Germinal center (tissue), 1 donor: ENCODE measurements at places on chromosomes 11 and 22.

DNA sequence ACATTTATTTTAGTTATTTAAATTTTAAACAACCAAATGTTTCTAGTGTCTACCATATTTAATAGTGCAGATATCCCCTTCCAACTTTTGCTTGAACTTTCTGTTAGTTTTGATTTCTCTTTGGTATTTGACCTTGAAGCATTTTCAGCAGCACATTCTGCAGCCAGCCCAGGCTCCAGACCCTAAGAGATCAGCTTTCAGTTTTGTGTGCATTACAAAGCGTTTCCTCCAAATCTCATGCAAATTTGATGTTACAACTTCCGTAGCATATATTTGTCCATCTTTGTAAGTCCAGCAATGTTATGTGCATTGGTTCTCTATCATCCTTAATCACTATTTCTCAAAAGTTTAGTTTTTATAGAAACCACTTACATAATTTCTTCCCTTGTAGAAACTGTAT lies 14.6 kb upstream of the SERGEF start:
- DNase-seq: no peak

DNA sequence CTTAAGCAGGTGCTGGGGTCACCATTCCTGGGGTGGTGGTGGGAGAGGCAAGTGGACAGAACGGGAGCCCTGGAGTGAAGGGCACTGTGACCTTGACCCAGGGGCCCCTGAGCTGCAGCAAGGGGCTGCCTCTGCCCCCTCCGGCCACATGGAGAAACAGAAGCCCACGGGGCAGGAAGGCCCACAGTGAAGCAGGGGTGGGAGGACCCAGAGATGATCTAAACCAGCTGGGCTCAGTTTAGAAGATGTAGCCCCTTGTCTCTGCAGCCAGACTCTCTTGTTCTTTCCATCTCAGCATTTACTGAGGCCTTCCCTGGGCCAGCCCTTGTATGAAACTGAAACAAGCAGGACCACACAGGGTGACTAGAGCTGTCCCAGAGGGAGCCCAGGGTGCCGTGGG lies 30.5 kb downstream of the WNT11 start:
- no peak for DNase-seq

GRCh38 chr22:21450320-21450831 lies 16.8 kb upstream of the TMEM191C start:
- DNase-seq: no peak

- no peak for DNase-seq
These were observed 4.5 kb downstream of the GAL start for GRCh38 chr11:68688881-68689280.

GRCh38 chr11:20795005-20795404 lies 125.6 kb downstream of the NELL1 start:
- DNase-seq: no peak

DNA sequence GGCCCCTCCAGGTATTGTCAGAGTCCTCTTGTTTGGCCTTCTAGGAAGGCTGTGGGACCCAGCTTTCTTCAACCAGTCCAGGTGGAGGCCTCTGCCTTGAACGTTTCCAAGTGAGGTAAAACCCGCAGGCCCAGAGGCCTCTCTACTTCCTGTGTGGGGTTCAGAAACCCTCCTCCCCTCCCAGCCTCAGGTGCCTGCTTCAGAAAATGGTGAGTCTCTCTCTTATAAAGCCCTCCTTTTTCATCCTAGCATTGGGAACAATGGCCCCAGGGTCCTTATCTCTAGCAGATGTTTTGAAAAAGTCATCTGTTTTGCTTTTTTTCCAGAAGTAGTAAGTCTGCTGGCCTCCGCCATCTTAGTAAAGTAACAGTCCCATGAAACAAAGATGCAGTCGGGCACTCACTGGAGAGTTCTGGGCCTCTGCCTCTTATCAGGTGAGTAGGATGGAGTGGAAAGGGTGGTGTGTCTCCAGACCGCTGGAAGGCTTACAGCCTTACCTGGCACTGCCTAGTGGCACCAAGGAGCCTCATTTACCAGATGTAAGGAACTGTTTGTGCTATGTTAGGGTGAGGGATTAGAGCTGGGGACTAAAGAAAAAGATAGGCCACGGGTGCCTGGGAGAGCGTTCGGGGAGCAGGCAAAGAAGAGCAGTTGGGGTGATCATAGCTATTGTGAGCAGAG lies at the start of gene CD3E:
CD3E (plus strand) TSS at position 163 of the 681 bp plus-strand sequence; CDS start at position 386, 223 bp downstream.
- no peak for DNase-seq

- no peak for DNase-seq
These were observed 277.4 kb downstream of the FAM76B start for GRCh38 chr11:95512177-95512576.

DNA sequence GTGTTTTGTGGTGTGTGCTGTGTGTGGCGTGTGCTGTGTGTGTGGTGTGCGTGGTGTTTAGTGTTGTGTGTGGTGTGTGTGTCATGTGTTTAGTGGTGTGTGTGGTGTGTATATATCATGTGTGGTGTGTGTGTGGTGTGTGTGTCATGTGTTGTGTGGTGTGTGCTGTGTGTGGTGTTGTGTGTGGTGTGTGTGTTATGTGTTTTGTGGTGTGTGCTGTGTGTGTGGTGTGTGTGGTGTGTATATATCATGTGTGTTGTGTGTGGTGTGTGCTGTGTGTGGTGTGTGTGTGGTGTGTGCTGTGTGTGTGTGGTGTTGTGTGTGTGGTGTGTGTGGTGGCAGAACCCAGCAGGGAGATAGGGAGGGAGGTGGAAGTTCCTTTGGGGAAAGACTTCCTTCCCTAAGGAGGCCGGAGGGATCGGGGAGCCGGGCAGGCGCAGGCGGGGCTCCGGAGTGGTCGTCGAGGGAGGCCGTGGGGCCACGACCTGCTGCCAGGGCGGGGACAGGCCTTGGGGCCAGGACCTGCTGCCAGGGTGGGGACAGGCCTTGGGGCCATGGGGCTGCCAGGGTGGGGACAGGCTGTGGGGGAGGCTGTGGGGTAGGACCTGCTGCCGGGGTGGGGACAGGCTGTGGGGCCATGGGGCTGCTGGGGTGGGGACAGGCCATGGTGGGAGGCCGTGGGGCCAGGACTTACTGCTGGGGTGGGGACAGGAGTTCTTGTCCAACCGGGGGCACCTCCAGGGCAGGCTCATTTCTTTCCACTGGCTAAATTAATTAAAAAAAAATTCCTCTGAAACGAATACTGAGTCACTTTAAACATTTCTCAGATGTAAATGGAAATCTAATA lies 15.2 kb downstream of the PIM3 start:
- no peak for DNase-seq

GRCh38 chr11:59207988-59208451 lies 4.7 kb downstream of the MPEG1 start:
- peak; percentile 61 for DNase-seq

DNA sequence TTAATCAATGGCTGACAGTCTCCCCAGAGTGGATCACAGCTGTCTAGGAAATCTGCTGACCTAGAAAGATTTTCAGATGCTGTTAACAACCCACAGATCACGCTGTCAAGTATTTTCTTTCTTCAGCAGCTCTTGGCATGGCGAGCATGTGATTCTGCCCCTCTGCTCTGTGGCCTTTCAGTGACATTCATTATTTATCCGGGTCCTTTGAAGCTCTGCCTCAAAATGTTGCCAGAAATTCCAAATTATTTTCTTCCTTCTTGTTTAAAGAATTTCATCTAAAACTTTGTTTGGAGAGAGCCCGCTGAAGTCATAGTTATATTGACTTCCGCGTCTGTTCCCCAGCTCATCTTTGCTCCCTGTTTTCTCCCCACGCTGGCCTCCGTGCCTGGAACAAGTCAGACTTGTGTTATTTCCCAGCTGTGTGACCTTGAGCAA lies 134.1 kb downstream of the COMMD9 start:
- no peak for DNase-seq

GRCh38 chr11:68214173-68215086 lies 1.3 kb upstream of the KMT5B start:
- no peak for DNase-seq

DNA sequence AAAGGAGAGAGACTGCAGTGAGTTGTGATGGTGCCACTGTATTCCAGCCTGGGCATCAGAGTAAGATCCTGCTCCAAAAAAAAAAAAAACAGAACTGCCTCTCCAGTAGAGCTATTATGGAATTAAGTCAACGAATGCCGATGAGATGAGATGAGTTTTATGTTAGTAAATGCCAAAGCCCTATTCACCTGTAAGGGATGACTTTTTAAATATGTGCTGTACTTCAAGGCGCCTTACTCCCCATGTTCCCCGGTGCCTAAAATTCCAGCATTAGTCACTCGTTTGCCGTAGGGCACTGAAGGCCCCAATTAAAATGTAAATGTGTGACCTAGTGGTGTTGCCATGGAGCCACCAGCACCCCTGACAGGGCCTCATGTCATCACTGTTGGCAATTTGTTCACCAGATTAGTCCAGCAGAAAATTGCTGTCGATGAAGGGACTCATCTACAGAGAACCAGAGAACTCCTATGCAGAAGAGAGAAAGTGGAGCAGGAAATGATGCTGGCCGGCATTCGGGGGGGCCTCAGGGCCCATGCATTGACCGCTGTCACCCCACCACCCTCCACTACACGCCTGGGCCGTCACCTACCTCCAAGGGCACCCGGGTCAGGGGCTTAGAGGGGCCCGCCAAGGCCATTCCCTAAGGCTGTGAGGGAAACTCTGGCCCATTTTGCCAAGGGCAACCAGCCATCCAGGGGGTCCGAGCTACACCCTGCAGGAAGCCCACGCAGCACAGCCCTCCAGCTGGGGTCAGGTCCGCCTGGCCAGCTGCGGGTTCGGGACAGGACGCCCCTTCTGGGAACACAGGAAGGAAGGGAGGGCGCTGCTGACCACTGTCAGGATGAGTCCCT lies 17.8 kb downstream of the LIF start:
- no peak for DNase-seq

GRCh38 chr11:118892964-118893363 lies 9.3 kb downstream of the CXCR5 start:
- DNase-seq: no peak

- DNase-seq: no peak
These were observed 10.5 kb downstream of the C11orf86 start for GRCh38 chr11:66985508-66986177.

DNA sequence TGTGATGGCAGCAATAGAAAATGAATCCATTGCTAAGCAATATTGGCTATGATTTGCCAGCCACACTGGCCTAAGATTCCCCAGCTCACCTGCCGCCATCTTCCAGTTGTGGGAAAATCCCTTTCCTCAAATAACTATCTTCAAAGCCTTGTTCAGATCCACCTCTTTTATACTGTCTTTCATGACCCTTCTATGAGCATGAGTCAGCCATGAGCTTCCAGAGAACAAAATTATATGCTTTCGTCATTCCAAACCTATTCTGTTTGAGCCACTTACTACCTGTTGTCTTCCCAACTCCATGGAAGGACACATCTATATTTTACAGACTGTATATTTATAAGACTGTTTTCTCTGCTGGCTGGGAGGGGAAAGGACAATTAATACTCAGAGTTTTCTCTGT lies 25.0 kb upstream of the PRSS23 start:
- DNase-seq: no peak

DNA sequence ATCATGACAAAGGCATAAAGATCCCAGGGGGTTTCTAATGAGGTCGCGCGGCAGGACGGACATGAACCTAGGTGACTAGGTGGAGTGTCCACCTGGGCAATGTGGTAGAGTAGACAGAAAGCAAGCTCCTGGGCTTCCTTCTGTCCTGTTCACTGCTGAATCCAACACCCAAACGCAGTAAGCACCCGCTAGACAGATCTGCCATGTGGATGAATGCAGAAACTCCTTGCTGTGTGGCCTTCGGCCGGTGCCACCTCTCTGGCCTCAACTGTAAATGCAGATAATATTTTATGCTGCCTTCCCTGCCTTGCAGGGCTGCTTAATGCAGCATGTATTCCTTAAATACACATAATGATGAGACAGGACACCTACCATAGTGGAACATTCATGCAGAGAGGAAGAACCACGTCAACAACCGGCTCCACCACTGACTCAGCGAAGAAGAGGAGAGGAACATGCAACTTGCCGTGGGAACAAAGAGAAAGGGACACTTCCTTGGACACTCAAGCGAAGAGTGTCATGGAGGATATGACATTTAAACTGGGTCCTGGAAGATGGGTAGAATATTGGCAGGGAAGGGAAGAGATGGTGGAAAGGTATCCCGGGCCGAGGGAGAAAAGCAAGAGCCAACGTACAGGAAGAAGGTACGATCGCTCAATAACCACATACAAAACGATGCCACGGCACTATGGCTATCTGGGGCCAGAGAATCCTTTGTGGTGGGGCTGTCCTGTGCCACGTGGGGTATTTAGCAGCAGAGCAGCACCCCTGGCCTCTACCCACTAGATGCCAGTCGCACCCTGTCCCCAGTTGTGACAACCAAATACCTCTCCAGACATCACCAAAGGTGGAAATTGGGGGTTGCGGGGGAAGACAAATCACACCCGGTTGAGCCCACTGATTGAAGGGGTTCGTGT lies 30.8 kb downstream of the MYH9 start:
- DNase-seq: no peak

DNA sequence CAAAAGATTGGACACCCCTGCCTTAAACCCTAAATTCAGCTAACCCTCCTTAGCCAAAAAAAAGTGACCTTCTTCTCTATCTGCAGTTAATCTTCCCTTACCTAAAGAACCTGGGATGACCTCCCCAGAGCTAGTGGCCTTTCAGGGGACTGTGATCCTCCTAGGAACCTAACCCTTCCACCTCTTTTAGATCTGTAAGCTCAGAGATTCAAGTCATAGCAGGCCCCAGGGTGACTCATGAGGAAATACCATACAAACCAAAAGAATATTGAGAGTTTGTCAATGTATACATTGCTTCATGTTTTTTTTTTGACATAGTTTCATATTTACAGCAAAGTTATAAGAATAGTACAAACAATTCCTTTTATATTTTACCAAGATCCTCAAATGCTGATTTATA lies 38.3 kb upstream of the CXCR5 start:
- no peak for DNase-seq

GRCh38 chr22:49735411-49735900 lies 92.2 kb downstream of the BRD1 start:
- no peak for DNase-seq

DNA sequence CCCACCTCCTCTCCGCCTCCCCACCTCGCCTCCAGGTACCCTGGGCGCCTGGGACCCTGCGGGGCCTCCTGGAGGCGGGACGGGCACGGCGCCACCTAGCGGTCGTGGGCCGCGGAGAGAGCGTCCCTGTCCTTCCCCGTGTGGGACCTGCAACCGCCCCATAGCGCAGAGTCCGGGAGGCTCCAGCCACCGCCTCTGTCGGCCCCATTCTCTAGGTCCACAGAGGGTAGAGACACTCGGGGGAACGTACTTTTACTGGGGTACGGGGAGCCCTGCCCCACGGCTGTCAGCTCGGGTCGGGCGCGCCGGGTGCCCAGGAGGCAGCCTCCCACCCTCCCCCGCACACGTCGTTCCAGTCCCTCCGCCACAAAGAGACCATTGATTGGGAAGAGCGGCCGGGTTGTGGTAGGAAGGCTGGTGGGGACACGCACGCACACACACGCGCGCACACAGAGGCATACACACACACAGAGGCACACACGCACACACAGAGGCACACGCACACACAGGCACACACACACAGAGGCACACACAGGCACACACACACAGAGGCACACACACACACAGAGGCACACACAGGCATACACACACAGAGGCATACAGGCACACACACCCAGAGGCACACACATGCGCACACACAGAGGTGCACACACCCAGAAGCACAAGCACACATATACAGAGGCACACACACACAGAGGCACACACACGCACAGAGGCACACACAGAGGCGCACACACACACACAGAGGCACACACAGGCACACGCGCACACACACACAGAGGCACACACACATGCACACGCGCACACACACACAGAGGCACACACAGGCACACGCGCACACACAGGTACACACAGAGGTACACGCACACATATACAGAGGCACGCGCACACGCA lies 12.6 kb upstream of the NECTIN1 start:
- peak; percentile 79 for DNase-seq
